Pulmonary artery endothelial cell (primary cell): ENCODE measurements at places on chromosomes 3 and 15.

- no peak for DNase-seq
Measured at GRCh38 chr15:60479361-60480110, 594 bp upstream of the ICE2 start.

DNA sequence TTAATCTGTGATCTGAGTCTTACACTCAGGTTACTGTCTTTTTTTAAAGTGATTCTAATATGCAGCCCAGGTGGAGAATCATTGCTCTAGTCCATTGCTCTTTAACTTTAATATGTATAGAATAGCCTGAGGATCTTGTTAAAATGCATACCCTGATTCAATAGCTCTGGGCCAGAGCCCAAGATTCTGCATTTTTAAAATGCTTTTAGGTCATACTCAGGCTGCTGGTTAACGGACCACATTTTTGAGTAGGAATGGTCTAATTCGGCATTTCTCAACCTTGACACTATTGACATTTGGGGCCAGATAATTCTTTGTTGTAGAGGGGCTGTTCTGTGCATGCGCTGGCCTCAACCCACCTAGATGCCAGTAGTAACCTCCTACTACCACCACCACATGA lies 20.9 kb upstream of the FSTL1 start:
- no peak for DNase-seq

GRCh38 chr15:88654430-88655102 lies 15.8 kb downstream of the ISG20 start:
- DNase-seq, result no peak

DNA sequence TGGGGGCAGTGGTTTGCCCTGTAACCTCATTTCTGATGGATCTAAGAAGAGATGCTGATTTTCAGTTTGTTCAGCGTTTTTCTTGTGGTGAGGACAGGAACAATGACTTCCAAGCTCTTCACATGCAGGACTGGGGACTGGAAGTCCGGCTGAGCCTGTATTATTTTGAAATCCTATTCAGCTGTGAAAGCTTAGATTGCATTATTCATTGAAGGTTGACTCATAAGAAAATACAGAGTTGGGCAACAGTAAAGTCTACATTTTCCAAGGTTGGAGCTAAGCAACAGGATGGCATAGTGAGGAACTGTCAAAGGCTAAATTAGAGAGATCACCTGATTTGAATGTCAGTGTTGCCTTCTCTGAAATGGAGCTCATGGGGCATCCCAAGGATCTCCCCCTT lies 230.9 kb upstream of the FEZF2 start:
- no peak for DNase-seq

DNA sequence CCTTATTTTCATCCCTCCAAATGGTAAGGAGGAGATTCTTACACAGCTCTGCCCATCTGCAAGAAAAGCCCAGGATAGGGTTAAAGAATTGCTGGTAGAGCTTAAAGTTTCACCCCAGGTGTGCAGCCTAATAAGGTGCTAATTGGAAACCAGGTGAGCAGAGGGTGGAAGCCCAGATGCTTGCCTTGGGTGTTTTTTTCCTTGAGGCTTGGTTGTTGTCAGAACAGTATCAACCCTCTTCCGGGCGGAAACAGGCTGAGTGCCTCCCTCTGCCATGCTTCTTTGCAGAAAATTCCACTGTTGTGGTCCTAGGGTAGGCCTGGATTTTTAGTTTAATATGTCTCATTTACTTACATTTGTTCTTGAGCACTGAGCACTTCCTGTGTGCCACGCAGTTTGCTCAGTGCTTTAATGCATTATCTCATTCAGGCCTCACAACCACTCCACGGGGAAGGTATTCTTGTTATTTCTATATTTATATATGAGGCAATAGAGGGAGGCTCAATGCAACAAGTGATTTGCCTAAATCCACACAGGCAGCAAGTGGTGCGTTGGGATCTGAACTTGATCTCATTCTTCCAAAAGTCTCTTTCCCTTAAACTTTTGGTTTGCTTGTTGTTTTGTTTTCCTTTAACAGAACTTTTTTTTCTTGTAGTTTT lies 115.0 kb upstream of the LRIG1 start:
- no peak for DNase-seq

DNA sequence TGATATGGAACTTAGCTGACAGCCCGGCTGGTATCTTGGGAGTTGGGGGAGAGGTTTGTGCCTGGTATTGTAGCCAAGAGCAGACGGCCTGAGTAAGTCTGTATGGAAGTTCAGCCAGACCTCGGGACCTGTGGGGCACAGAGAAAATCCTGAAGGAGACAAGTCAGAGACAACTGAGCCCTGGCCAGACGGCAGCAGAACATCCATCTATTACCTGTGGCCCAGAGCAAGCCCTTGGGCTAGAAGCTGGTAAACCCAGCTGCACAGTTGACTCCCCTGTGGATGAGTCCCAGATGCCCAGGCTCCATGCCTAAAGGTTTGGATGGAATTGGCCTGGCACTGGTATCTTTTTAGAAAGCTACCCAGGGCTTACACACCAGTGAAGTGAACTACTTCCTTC lies 70.4 kb upstream of the DLG1 start:
- no peak for DNase-seq

DNA sequence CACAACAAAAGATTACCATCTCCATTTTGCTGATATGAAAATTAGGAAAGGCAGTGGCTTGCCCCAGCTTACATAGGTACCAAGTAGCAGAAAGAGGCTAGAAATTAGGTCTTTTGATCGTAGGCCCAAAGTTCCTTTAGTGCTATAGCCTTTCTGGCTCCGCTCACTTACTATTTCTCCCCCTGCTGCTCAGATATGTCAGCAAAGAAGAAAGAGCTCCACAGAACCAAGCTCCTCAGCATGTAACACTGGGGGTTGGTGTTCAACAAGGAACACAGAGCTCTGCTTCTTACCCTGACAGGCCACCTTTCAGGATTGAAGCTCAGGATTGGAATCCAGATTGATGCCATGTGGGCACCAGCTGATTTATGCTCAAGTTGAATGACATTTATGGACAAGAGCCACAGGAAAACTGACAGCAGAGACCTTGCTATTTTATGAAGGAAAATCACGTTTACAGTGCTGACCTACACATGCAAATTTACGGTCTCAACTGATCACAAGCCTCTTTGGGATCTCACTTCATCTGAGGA lies 6.1 kb upstream of the IL12A start:
- DNase-seq, result no peak

GRCh38 chr3:43994657-43995546 lies 246.8 kb upstream of the TOPAZ1 start:
- no peak for DNase-seq

DNA sequence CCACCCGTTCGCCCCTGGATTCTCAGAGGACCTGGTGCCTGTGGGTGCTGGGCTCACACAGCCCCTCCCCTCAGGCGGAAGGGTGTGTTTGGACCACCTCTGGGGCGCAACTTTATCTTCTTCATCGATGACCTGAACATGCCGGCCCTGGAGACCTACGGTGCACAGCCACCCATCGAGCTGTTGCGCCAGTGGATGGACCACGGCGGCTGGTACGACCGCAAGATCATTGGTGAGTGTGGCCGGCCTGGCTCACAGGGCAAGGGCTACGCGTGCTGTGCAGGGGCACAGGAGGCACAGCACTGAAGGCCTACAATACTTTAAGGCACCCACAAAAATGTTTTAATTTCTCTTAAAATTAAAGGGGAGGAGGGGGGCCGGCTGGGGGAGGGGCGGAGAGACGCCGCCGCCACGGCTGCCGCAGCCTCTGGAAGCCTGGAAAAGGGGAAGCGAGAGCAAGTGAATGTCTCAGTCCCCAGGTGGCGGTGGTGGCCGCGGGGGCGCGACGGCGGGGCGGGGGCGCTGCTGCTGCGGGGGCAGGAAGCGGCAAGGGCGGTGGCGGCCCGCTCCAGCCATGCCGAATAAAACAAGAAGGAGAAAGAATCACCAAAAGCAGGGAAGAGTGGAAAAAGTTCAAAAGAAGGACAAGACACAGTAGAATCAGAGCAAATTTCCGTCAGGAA lies 56.8 kb downstream of the DNAH1 start:
- DNase-seq, result no peak

GRCh38 chr15:52020221-52021085 lies 1.4 kb downstream of the MAPK6 start:
- DNase-seq, result no peak

- no peak for DNase-seq
Measured at GRCh38 chr3:110743202-110743601, 328.4 kb upstream of the NECTIN3 start.

GRCh38 chr3:24595796-24596195 lies 101.1 kb upstream of the THRB start:
- DNase-seq, result no peak

- no peak for DNase-seq
Measured at GRCh38 chr3:98501270-98501669, 3.8 kb downstream of the OR5K2 start.

DNA sequence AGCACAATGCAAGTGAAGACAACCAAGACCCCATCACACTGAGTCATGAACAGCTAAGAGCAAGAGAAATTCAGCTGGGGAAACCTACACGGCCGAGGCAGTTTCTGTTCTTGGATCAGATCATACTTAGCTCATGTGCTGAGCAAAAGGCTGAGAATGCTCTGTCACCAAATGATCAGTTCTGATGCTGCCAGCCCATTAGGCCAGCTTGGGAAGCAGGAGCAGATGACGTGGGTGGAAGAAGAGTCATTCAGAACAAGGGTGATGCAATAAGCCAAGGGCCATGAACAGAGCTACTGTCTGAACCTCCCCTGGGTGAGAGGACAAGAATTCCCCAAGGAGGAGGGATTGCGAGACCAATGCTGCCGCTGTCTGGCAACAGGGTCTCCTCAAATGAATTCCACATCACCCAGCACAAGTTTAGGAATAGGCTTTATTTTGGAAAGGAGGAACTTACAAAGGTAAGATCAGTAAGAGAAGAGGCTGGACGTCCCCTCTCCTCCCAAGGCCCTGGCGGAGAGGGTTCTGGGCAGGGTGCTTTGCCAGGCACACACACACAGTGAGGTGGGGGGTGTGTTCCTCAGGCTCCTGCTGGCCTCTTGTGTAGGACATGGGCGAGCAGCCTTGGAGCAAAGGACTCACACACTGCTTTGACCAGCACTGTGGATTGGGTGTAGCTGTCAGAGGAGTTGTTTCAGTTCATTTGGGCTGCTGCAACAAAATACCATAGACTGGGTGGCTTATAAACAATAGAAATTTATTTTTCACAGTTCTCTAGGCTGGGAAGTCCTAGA lies 65.6 kb upstream of the CTXND1 start:
- no peak for DNase-seq
